HFFc6 (cell line): ENCODE measurements at places on chromosomes 6 and 20.

GRCh38 chr20:42399802-42400201 lies 781.6 kb upstream of the CHD6 start:
- no peak for DNase-seq

DNA sequence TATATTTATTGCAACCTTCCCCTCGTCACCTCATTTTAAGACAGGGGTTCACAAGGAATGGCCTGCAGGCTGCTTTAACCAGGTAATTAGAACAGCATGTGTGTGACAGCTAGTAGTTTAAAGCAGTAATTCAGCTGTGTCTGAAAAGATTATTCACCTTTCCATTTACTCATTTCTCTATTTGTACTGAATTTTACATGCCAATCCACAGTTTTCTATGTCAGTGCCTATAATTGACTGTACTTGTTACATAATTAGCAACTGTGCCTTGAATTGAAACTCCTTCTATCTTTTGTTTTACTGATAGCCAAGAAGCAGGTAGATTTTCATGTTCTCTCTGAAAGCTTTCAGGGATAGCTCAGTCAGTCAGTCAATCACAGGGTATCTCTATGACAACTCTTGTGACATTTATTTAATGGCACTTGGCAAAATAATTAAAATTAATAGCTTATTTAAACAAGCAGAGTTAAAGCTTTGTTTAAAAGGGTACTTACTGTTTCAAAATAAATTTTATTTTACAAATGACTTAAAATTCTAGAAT lies 214.0 kb downstream of the ZFAND3 start:
- DNase-seq: no peak

GRCh38 chr20:8208226-8208625 lies 76.2 kb downstream of the PLCB1 start:
- DNase-seq: no peak

- DNase-seq: peak; percentile 7
Observed at GRCh38 chr20:46022411-46023147, 6.4 kb upstream of the SLC12A5 start.

DNA sequence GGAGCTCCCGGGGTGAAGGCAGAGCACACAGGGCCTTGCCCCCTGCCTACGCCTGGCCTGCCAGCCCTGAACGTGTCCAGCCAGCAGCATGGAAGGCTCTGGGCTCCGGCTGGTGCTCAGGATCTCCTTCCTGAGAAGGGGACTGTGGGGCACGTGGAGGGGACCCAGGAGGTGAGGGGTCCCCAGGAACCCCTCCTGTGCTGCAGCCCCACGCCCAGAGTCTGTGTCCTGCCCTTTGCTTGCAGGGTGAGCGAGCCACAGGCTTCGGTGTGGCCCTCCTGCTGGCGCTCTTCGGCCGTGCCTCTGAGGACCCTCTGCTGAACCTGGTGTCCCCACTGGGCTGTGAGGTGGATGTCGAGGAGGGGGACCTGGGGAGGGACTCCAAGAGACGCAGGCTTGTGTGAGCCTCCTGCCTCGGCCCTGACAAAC lies 22.3 kb downstream of the NPEPL1 start:
- no peak for DNase-seq

GRCh38 chr6:124795643-124796463 lies 166.4 kb upstream of the RNF217 start:
- no peak for DNase-seq

DNA sequence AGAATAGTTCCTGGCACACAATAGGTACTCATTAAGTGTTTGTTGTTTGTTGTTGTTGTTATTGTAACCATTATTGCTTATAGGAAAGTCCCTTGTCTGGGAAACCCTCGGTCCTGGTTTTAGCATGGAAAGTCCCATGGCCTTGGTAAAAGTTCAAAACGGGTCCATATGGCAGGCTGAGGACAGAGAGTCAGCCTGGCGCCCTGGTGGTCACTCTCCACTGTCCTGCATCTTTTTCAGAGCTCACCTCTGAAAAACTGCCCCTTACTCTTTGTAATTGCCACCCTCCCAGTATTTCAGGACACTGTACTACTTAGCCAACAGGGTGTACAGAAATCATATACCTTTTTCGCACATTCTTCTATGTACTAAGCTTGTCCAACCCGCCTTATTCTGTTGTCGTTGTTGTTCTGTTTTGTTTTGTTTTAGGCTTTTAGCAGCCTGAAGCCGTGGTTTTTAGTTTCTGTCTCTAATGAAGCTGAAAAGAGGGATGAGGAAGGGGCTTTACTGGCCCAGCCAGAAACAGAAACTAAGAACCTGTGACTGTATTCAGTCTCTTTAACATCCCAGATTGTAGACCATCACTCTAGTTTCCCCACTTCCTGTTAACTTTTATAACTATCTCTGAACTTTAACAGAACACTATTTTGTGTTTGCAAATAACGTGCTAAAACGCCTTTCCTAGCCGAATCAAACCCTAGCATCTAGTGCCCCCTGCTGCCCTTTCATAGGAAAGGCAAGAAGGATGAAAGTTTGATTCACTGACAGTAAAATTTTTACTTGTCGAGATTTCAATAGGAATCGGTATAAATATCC lies 7.6 kb upstream of the TMEM14A start:
- DNase-seq: peak; percentile 57

GRCh38 chr6:37024656-37025337 lies 19.3 kb downstream of the FGD2 start:
- peak; percentile 19 for DNase-seq

- DNase-seq: no peak
Observed at GRCh38 chr6:154611847-154612246, 101.4 kb upstream of the CNKSR3 start.

DNA sequence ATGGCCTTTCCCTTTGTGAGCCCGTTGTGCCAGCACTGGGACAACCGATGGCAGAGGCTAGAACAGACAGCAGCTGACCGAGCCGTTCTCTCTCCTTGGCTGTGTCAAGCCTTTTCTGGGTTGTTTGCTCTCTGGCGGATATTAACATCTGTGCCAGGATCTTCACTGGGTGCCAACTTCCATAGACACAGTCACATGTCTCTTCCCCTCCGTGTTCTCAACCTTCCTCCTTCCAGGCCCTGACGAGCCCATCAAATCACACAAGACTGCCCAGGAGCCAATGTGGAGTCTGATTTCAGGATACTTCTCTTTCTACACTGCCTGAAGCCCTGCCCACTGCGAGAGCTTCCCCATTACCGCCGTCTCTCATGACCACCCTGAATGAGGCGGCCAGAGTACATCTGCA lies 111.0 kb upstream of the RALGAPA2 start:
- DNase-seq: no peak

DNA sequence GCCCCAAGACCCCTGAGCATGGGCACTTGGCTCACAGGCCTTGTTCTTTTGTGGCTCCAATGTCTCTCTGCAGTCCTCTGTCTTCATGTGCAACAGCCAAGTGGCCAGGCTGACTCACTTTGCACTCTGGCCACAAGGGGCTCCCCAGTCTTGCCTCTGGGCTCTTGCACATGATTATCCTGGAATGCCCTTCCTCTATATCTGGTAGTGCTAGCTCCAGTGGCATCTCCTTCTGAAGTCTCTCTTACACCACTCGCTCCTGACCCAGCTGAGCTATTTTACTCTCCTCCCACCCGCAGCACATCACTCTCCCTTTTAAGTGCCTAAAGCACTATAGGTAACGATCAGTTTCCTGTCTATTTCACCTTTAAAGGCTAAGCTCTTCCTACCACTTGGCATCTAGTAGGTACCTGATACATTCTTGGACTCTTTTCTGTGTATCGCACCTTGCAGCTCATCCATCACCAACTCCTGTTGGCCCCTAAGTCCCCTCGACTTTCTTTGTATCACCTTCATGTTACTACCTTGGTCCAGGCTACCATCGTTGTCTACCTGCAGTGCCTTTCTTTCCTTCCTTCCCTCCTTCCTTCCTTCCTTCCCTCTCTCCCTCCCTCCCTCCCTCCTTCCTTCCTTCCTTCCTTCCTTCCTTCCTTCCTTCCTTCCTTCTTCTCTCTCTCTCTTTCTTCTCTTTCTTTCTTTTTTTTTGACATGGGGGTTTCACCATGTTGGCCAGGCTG lies 211.9 kb upstream of the RNF24 start:
- DNase-seq: peak; percentile 88

GRCh38 chr6:85321906-85322305 lies 128.0 kb upstream of the NT5E start:
- DNase-seq: no peak

GRCh38 chr6:137496909-137497720 lies 2.9 kb upstream of the OLIG3 start:
- no peak for DNase-seq

DNA sequence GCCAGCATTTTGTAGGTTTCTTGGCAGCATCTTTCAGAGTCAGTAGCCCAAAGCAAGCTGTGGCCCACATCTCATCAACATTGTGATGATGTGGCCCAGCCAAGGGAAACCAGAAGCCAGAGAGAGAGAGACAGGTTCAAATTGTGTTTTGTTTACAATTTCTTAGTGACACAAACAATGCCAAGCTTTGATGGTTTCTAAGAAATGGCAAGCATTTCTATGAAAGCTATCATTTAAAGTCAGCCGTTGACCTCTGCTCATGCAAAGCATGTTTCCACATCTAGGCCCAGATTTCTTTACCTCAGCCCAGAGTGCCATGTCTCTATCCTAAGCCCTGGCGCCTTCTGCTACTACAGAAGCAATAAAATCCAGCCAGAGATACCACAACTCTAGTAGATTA lies 32.9 kb downstream of the GCM1 start:
- DNase-seq: no peak

DNA sequence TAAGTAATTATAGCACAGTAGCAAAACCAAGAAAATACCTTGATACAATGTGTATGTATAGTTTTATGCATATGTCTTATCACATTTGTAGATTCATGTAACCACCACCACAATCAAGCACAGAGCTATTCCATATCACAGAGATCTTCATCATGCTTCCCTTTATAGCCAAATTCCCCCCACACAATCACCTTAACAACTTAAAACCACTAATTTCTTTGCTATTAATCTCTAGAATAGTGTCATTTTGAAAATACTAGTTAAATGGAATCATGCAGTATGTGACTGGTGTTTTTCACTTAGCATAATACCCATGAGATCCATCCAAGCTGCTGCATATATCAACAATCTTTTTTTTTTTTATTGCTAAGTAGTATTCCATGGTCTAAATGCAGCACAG lies 8.2 kb downstream of the HLA-DRA start:
- no peak for DNase-seq

DNA sequence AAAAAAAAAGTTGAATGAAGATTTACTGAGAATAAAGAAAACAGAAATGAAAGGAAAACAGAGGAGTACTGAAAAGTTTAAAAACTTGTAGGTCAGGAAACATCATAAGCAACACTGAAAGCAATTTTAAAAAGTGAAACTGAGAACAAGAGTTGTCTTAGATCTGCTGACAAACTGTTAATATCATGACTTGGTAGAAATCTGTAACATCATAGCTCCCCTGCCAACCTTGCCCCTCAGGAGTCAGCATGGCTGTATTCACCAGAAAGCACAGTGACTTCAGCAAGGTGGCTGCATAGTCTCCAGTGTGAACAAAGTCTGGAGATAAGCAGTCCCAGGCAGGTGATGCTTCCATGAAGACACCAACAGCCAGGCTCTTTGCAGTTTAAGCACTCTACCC lies 5.3 kb downstream of the NAA20 start:
- DNase-seq: no peak

- peak; percentile 37 for DNase-seq
Observed at GRCh38 chr6:113694278-113695077, 162.7 kb upstream of the MARCKS start.

DNA sequence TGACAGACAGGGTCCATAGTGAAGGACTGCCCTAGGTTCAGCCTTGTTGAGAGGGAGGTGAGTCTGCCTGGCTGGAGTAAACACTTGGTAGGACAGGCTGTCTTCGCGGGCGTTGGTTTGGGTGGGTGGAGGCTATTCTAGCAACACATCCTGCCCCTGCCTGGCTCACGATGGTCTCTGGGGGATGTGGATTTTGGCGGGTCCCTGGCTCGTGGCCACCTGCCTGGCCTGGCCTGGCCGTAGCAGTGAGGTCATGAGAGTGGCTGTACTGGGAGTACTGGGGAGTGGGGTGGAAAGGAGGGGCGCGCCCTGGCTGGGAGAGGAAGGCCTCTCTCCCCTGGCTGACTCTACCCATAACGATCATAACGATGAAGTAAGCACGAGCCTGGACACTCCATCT lies 30.2 kb upstream of the MRPS18A start:
- no peak for DNase-seq

GRCh38 chr6:114611696-114612095 lies 268.9 kb upstream of the HS3ST5 start:
- no peak for DNase-seq

GRCh38 chr6:17905611-17906592 lies 81.5 kb downstream of the KIF13A start:
- peak; percentile 84 for DNase-seq

GRCh38 chr6:16950302-16950701 lies 151.5 kb upstream of the STMND1 start:
- DNase-seq: no peak

- no peak for DNase-seq
Observed at GRCh38 chr6:117518870-117519269, 36.4 kb downstream of the DCBLD1 start.

GRCh38 chr6:4531406-4531805 lies 244.8 kb upstream of the CDYL start:
- DNase-seq: no peak

DNA sequence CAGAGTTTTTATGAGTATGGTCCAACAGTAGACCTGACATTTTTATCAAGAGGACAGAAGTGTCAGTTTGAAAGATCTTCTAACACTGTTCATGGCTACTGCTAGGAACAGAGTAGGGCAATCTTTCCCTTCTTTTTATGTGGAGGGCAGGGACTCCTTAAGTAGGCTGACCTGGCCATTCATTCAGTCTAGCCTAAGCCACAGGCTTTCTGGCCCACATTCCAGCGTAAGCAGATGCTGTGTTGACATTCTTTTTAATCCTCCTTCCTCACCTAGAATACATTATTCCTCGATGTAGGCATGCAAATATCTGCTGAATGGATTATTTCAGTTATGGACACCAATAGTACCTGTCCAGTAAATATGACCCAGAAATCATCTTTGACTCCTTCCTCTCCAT lies 188.3 kb downstream of the ATXN1 start:
- no peak for DNase-seq

GRCh38 chr6:36204068-36204753 lies 7.7 kb downstream of the BRPF3 start:
- no peak for DNase-seq

DNA sequence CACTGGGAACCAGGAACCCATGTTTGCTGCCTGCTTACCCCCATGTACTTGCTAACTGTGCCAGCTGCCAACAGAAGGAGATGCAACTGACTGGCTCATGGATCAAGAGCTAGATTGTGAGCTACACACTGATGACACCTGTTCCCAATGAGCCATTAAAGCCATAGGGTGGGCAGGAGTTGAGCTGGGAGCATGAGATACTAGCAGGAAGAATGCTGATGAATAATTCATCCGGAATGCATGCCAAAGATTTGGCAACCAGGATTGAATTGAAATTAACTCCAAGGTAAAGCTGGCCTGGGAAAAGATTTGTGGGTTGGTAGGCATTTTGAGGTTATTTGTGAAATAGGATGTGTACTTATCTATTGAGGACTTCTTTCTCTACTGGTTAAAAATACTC lies 631.1 kb downstream of the KIF16B start:
- DNase-seq: no peak

- no peak for DNase-seq
Observed at GRCh38 chr6:166235666-166236292, 68.1 kb upstream of the TBXT start.

GRCh38 chr6:128493877-128494276 lies 26.5 kb downstream of the PTPRK start:
- no peak for DNase-seq
